ENCODE measurements at places on chromosomes 3 and 15. TPM values are rescaled to one million over a fixed set of nuclear protein-coding genes. Genes with fewer than 3 reads are reported as not detected.

DNA sequence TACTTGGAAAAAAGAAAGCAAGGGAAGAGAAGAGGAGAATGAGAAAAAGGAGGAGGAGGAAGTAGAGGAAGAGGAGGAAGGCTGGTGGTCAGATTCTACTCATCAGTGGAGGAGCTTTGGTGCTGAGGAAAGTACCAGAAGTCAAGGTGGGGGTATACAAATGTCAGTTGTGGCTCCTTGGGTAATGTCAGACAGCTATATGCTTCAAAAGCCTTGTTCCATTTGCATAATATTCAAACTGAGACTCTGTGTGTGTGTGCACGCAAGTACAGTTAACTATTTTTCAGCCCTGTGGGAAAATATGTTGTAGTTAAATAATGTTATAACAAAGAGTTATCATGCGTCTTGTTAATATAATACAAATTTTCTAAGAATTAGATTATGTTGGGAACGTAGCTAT, 609.7 kb downstream of the PDCD6IP start:
- no peaks in the 10 kb centered on the region for H3K27me3 ChIP-seq
- DNase-seq: no peak
- H3K27ac ChIP-seq: no peak overlapping the region
- no peaks in the 10 kb centered on the region for H3K36me3 ChIP-seq
- no peaks in the 10 kb centered on the region for H3K4me1 ChIP-seq

The C2CD4A gene
- polyA plus RNA-seq: 0.14 TPM

- no peaks in the 10 kb centered on the region for H3K27me3 ChIP-seq
- DNase-seq: no peak
- H3K36me3 ChIP-seq: peaks cover 17% of the 10 kb centered on the region
- H3K4me3 ChIP-seq: peak overlapping the region; percentile 91
- peak overlapping the region; percentile 99 for H3K27ac ChIP-seq
- peaks cover 74% of the 10 kb centered on the region for H3K4me1 ChIP-seq
Observed at GRCh38 chr3:39149498-39150147, 3.8 kb downstream of the CSRNP1 start.

The CCR3 gene
- polyA plus RNA-seq: 14.4 TPM

GRCh38 chr3:47016934-47017435, 37.5 kb downstream of the NBEAL2 start:
- H3K4me1 ChIP-seq: peaks cover 34% of the 10 kb centered on the region
- H3K27me3 ChIP-seq: no peaks in the 10 kb centered on the region
- peaks cover 35% of the 10 kb centered on the region for H3K36me3 ChIP-seq
- H3K27ac ChIP-seq: peak overlapping the region; percentile 53
- H3K4me3 ChIP-seq: no peak overlapping the region

- no peak for DNase-seq
- no peak overlapping the region for H3K4me3 ChIP-seq
- H3K27ac ChIP-seq: no peak overlapping the region
- H3K4me1 ChIP-seq: peaks cover 11% of the 10 kb centered on the region
- H3K27me3 ChIP-seq: peaks cover 6% of the 10 kb centered on the region
Observed at GRCh38 chr3:114456742-114457141, 162.9 kb downstream of the TIGIT start.

DNA sequence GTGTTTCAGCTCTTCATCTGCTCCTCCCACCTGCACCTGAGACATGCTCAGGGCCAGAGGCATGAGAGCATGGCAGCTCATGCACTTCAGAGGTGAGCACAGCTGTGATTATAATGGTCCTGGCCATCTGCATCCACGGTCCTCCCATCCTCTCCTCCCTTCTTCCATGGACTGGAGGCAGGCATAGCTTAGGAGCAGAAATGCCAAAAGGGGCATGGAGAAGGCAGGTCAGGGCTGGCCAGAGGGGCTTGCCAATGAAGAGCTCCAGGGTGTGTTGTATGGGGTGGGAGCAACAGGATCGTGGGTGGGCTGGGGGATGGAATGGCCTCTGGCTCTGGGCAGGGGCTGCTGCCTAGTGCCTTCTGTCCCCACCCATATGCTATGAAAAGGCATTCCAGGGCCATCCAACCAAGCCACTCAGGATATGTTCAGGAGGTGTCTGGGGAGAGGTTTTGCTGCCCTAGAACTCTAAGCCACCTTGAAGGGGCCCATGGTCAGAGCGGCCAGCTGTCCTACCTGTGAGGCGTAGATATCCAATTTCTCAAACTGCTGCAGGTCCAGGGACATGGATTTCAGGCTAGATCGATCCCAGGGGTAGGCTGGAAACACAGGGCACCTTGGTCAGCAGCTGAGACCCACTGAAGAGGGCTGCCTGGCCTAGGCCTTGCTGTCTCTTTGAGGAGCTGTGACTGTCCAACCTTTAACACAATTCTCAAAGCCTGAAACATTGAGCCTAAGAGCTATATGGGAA, 26.1 kb downstream of the KY start:
- H3K27me3 ChIP-seq: peaks cover 2% of the 10 kb centered on the region
- H3K4me3 ChIP-seq: no peak overlapping the region
- no peaks in the 10 kb centered on the region for H3K36me3 ChIP-seq
- H3K4me1 ChIP-seq: no peaks in the 10 kb centered on the region
- H3K27ac ChIP-seq: no peak overlapping the region

The WNT5A gene
- polyA plus RNA-seq: not detected

The CACNA2D2 gene
- polyA plus RNA-seq: 0.29 TPM

- H3K4me3 ChIP-seq: peak overlapping the region; percentile 51
- peaks cover 62% of the 10 kb centered on the region for H3K36me3 ChIP-seq
- H3K4me1 ChIP-seq: peaks cover 24% of the 10 kb centered on the region
- peak; percentile 76 for DNase-seq
Observed at GRCh38 chr3:66378256-66378655, 122.6 kb downstream of the LRIG1 start.

The CCDC191 gene
- 0.87 TPM for polyA plus RNA-seq

GRCh38 chr3:70250492-70250891, 61.9 kb downstream of the MDFIC2 start:
- H3K27me3 ChIP-seq: no peaks in the 10 kb centered on the region
- no peak overlapping the region for H3K4me3 ChIP-seq

The ATP13A5 gene
- not detected for polyA plus RNA-seq

The IL16 gene
- polyA plus RNA-seq: 279 TPM

The DNAH12 gene
- not detected for polyA plus RNA-seq

DNA sequence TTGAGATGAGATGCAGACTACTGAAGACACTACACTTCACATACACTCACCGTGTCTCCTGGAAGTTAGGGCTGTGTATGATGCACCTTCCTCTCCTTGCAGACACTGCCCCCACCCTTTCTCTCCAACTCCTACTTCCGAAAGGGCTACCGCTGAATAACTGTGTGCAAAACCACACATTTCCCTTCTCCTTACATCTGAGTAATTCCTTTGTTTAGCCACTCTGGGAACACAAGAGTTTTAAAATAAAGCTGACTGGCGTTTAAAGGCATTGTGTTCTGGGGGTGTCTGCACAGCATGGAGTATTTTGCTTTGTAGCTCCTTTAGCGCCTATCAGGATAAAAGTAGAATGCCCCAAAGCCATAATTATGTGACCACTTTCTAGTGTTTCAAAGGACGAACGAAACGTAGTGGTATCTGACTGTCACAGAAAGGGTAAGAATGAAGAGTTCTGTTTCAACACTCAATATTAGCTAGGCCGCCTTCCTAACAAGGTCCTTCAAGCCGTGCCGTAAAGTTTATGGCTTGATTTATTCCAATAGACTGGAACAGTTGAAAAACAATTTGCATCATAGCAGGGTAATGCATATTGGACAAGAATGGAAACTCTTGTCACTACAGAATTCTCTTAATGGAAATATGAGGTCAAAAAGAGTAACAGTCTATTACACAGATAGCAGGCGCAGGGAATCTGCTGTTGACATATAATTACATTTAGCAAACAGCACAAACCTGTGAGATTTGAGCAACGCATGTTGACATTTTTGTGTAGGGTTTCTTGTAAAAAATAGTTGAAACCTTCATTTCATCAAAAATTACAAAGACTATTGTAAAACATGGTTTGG, 619.9 kb downstream of the FOXP1 start:
- H3K4me3 ChIP-seq: no peak overlapping the region
- H3K4me1 ChIP-seq: no peaks in the 10 kb centered on the region
- DNase-seq: no peak
- H3K36me3 ChIP-seq: peaks cover 91% of the 10 kb centered on the region

The POTEB2 gene
- polyA plus RNA-seq: not detected

The PSTPIP1 gene
- 69.2 TPM for polyA plus RNA-seq

The DLL4 gene
- not detected for polyA plus RNA-seq

DNA sequence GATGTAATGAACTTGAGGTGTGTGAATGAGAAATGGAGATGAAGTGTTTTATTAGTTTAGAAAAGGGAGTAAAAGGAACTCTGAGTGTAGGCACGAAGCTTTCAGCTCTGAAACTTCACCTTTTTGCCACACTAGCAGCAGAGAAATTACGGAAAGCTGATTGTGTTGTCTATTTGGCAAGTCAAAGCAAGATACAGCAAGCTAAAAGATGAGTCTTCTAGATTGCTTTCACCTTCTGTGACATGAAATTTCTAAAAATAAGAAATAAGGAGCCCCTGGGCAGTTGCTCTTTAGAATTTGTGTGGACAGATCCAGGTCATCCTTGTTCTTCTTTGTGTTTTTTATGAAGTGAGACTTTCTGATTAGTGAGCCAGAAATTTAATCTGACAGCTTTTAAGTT, 143.4 kb downstream of the FNDC3B start:
- no peaks in the 10 kb centered on the region for H3K27me3 ChIP-seq
- no peaks in the 10 kb centered on the region for H3K4me1 ChIP-seq
- H3K36me3 ChIP-seq: no peaks in the 10 kb centered on the region
- no peak for DNase-seq
